ENCODE measurements at places on chromosomes 16 and 17.

DNA sequence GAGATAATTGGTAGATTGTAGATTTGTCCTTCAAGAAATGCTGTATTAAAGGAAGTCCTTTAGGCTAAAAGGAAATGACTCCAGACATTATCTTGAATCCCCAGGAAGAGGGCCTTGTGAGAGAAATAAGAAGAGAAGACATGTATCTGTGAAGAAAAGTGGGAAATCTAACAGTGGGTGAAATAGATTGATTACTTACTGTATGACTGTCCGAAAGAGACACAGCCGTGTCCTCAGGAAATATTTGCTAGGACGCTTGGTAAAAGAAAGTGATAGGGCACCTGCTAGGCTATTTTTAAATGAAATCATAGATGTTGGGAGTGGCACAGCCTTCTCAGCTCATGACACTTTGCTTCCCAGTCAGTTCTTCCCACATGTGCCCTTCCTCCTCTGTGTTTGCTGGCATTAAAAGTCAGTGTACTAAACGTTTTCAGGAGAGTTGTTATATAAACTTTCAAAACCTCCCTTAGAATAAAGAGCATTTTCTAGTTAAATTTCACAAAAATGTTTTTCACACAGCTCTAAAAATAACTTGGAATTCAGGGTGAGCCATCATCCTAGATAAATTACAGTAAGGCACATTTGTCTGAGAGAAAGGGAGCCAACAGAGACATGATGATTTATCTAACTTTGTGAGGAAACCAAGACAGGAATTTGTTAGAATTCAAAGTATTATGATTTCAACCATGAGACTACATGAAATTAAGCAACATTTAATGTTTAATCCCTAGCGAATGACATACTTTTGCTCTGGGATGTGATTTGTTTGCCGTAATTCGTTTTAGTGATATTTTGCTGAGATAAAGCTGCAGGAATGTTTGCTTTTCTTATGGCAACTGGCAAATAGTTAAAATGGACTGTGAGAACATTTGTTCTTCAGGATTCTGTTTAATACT is 35.0 kb downstream of the DHRS7B start:
- no peak for DNase-seq

DNA sequence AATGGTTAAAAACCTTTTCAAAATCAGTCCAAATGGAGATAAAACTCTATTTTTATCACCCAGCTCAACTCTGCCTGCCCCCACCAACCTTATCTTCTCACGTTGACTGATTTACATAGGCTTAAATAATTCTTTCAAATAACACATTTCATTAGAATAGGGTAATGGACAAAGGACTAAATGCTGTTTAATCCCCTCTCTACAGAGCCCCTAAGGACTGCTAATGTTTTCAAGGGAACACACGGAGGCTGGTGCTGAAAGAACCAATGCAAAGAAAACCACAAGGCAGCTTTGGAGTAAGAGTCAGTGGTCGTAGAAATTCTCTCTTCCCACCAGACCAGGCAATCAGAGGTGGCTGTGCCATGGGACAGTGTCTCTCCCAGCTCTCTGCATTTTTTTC is 445.7 kb upstream of the MAF start:
- no peak for DNase-seq

DNA sequence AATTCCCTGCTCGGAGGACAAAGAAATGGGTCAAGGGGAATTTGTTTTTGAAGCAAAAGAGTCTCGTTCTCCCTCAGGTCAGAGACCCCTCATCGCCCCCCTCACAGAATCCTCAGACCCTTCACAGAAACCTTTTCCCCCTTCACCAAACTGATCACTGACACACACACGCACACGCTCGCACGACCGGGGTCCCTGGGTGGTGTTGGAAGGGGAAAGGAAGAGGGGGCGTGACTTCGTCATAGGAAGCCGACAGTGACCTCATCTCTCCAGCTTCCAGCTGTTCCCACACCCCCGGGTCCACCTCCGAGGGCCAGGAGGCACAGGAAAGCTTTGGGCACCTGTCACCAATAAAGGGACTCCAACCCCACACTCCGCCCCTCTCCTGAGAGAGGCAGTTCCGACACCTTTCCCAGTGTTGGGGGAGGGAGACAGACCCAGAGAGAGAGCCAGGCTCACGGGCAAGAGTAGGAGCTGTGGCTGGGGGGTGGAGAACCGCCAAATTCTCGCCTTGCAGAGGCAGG is 1.2 kb downstream of the ASGR1 start:
- DNase-seq: no peak

DNA sequence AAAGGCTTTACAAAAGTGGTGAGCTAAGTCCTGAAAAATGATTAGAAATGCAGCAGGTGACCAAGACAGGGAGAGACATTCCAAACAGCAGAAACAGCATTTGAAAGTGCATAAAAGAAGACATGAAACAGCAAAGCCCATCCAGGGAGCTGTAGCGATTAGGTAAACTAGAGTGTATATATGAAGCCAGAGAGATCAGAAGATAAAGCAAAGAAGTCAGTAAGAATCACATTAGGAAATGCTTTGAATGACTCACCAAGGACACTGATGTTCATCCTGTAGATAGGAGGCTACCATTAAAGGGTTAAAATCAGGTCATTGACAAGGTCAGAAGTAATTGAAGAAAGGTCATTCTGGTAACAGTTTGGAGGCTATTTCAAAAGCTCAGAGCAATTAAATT is 27.6 kb upstream of the VAT1L start:
- no peak for DNase-seq

DNA sequence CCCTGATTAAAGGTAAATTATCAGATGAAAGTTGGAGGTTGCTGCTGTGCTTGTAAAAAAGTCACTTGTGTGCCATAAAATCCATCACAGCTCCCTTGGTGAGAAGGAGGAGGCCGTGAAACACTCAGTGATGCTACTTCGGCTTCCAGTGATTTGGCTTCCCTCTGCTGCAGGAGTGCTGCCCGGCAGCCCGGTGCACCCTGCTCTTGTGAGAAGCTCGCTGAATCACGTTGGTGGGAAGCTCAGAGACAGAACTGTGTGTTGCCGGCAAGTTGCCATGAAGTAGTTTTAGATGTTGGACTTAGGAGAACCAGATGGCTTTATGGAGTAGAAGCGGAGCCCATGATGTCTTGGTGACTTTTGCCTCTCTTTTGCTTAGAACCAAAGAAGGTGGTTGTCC is 33.3 kb downstream of the MSI2 start:
- DNase-seq: no peak

GRCh38 chr17:78817123-78817522 is 23.5 kb downstream of the USP36 start:
- DNase-seq: no peak

DNA sequence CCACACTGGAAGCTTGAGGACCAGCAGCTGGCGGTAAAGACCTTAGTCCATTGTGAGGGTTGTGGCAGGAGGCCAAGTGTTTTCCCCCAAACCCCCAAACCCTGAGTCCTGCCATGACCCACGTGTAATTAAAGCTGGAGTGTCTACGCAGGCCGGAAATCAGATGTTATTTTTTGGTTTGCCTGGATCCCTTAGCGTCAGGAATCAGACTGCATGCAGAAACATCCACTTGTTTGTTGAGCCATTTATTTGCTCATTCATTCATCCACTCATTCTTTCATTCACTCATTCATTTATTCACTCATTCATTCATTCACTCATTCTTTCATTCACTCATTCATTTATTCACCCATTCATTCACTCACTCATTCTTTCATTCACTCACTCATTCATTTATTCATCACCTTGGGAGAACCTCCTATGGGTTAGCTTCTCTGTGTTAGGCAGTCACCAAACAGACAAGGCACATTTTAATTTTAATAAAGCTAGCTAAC is 313.1 kb downstream of the MAF start:
- DNase-seq: no peak

DNA sequence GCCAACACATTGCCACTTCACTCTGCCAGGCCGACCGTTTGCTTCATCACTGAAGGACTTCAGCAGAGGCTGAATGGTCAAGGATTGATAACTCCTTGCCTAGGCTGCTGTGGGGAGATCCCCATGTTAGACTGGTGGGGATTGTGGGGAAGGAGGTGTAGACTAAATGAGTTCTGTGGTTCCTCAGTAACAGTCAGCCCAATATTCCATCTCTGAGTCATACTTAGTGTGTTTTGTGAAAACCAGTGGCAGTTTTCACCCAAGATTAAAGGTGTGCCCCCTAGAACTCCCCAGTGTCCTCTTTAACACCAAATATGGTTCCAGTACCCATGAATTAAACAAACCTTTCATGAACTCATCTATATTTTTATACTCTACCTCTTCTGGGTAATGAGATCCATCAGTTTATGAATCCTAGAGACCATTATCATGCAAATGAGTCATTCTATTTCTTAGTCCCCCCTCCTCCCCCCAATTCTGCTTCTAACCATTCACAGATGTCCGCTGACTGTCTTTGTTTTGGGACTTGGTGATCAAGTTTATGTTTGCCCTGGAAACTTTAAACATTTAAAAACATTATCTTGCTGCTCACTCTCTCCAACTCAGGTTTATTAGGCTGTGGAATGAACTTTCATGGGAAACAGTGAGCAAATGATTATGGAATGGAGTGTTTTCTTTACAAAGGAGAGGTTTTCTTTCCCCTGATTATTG is 66.8 kb upstream of the GAS7 start:
- DNase-seq: peak; percentile 32

GRCh38 chr16:19517424-19518089 is 4.3 kb downstream of the GDE1 start:
- DNase-seq: no peak

GRCh38 chr17:75910699-75911098 is 6.0 kb upstream of the MRPL38 start:
- DNase-seq: no peak

- DNase-seq: no peak
These were observed 10.7 kb downstream of the CACNG1 start for GRCh38 chr17:67055041-67055443.

- no peak for DNase-seq
These were observed 13.5 kb downstream of the CA4 start for GRCh38 chr17:60163108-60163784.

DNA sequence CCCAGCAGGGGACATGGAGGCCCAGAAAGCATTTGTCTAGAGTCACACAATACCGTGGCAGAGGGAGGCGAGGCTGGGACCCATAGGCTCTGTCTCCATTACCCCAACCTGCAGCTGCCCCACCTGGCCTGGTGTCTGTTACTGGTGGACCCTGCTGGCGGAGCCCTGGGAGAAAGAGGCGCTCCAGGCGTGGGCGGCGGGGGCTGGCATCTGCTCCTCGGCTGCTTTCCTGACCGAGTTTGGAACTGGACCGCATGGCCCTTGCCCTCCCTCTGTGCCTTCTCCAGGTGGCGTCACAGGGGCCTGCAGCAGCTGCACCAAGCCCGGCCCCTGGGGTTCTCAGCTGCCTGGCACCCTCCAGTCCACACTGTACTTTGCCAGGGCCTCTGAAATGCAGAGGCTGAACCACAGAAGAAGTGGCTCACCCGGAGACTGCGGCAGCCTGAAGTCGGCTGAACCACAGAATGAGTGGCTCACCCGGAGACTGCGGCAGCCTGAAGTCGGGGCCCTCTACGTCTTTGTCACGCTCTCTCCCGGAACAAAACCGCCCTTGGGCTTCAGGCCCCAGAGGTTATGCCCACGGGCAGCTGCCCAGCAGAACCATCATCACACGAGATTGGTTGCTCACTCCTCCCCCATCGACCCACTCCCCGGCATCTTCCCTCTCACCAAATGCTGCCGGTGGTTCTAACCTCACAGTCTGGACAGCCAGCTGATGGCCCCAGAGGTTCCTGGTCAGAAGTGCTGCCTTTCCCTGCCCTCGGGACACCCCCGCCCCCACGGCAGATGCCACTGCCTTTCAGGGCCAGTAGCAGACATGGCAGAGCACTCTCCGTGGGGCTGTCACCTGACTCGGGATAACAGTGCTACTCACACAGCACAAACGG is 20.2 kb downstream of the CBFA2T3 start:
- DNase-seq: no peak

- DNase-seq: no peak
These were observed 28.4 kb upstream of the FOXK2 start for GRCh38 chr17:82491196-82491530.

- DNase-seq: no peak
These were observed 12.6 kb upstream of the CA10 start for GRCh38 chr17:52170963-52171572.

- DNase-seq: no peak
These were observed 21.6 kb downstream of the PLA2G10 start for GRCh38 chr16:14672403-14672971.

DNA sequence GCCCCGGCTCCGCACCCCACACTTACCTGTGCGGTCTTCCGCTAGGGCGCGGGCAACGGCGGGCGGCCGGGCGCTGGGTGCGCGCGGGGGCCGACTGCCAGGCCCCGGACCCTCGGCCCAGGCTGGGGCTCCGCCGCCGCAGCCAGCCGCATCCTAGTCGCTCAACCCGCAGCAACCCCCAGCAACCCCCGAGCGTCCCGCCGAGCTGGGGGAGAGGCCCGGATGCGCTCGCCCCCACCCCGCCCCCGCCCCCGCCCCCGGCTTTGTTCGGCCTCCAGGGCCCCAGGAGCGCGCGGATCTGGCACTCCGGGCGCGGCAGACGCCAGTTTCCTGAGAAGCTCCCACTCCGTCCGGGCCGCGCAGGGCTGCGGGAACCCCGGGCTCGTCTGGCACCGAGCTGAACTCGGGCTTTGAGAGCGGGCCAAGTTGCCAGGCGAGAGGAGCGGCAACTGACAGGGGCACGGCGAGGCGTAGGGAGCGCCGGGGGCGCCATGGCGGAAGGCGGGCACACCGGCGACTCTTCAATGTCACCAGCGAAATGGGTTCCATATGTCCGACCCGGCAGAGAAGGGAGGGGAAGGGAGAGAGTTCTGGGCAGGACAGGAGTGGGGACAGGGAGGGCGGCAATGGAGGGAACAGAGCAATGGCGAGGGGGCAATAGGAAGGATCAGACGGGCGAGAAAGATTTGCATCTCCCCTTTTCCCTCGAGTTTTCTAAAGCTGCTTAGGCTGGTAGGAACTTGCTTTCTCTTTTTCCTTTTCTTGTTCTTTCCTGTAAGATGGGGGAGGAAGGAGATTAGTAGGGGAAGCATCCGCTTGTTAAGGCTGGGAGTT is 13.7 kb downstream of the HOXB4 start:
- DNase-seq: no peak

- no peak for DNase-seq
These were observed 24.4 kb downstream of the SNN start for GRCh38 chr16:11692651-11693050.

GRCh38 chr17:79675413-79675725 is 55.4 kb upstream of the ENPP7 start:
- DNase-seq: no peak

DNA sequence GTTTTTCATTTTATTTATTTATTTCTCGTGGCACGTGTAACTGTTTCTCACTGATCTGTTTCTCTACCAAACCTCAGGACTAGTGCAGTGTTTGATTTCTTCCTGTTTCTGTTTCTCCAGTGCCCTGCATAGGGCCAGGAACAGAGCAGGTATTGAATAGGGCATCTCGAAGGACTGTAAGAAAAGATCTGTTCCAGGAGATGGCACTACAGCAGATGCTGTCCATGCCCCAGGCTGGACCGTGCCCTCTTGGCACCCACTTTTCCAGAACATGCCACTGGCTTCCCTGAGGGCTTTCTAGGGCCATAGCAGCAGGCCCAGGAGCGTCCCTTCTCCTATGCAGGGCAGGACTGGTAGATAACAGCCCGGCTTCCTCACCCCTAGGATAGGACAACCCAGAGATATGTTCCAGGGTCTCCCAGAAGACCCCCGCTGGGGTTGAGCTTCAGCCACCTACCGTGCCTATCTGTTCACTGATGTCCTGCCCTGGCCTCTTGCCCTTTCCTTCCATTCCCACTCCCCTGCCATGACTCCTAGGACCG is 4.4 kb downstream of the SNX20 start:
- no peak for DNase-seq

GRCh38 chr17:80319999-80320344 is 59.3 kb downstream of the RNF213 start:
- no peak for DNase-seq

All from amniotic stem cell (primary cell).